ENCODE measurements at places on chromosomes 6 and 20.

DNA sequence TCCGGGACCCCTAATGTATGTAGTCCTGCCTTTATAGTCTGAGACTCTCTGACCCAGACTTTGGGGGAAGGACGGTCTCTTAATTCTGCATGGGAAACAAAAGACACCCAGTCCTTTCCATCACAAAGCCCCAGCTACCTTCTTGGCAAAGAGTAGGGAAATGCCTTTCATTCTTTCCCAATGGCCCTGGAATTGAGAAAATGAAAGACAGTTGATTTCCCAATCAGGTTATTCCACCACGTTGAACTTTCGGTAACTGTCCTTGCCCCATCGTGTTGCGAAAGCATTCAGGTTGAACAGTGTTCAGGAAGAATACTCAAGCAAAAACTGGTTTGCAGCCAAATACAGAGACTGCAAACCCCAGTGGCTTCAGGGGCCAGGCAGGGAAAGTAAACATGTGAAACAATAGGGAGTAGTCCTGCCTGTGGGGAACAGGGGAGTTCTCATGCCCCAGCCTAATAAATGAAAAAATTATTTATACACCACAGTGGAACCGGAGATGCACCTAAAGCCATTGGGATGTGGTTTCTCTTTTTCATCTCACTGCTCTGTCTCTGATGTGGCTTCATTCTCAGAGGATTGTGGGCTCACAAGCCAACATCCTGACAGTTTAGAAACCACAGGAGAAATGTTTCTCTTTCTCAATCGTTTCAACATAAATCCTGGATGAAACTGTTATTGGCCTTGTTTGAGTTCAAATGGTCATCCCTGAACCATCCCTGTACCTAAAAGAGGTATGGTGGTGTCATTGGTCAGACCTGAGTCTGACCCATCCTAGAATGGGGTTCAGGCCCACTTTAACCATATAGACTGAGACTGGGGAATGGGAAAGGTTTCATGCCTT lies 44.2 kb upstream of the SLC9A8 start:
- DNase-seq, result no peak

- DNase-seq, result no peak
Measured at GRCh38 chr6:34867484-34867883, 20.4 kb downstream of the TAF11 start.

DNA sequence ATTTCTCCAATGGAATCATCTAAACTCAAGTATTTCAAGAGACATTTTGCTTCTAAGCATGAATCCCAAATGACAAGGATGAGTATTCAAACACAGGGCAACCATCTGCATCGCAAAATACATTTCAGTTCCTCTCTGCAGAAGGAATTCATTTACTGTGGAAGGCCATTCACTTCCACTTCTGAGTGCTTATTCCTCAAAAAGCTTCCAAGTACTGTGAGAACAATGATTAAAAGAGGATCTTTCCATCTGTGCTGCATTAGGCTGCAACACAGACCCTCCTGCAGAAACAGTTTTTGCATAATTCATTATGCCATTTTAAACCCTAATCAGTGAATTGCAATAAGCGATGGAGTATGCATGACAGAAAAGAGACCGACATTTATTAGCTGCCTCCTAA lies 52.5 kb downstream of the ARHGAP18 start:
- DNase-seq, result no peak

DNA sequence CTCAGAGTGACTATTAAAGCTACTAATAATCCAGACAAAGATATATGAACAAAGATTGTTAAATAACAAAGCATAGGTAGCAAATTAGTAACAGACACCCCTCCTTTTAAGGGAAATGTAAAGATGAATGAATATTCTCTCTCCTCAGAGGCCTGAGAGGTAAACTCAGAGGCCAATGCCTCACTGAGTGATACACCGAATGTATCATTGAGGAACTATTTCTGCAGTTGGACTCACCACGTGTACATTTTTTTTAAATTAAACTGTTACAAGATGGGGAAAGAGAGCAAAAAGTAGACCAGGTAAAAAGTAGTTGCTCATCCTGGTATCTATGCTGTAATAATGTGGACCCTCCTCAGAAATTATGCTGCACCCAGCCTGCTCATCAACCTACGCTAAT lies 72.3 kb upstream of the IPCEF1 start:
- DNase-seq, result peak; percentile 5

DNA sequence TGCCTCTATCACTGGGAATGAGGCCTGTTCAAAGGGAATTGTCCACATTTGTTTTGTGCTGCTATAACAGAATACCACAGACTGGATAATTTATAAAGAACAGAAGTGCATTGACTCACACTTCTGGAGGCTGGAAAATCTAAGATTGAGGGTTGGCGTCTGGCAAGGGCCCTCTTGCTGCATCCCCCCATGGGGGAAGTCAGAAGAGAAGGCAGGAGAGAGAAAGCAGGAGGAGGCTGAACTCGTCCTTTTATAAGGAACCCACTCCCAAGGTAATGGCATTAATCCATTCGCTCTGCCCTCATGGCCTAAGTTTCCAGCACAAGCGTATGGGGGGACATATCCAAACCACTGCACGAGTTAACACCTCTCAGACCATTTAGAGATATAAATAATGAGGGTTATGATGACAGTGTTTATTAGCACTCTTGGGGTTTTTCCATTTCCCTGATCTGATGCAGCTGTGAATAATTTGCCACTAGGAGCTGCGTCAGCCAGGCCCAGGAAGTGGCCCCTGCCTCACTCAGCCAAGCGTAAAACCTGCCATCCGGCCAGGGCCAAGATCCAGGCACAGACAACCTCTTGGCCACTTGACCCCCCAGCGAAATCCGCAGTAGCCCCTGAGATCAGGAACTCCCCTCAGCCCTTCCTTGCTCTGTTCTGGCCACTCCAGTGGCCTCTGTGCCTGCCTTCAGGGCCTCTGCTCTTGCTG lies 14.2 kb upstream of the SLCO4A1 start:
- peak; percentile 32 for DNase-seq

GRCh38 chr6:130259140-130259539 lies 36.4 kb upstream of the SAMD3 start:
- DNase-seq, result no peak

DNA sequence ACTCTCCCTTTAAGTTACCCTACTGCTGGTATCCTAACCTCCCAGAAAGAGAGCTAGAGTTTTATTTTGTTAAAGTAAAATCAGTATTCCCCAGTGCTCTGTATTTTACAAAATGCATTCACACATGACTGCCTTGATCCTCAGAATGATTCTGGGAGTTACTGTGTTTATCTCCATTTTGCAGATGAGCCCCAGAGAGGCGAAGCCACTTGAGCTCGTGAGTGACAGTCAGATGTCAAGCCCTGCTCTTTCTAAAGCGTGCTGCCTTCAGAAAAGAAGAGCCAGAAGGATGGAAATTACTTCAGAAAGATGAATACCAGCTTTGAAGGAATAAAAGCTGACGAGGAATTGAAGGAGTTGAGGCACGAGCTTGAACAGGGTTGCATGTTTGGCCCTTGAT lies 14.1 kb upstream of the OSER1 start:
- DNase-seq, result no peak

GRCh38 chr20:41437836-41438235 lies 71.2 kb upstream of the EMILIN3 start:
- DNase-seq, result no peak

GRCh38 chr20:58710481-58711265 lies 18.1 kb downstream of the NPEPL1 start:
- no peak for DNase-seq

DNA sequence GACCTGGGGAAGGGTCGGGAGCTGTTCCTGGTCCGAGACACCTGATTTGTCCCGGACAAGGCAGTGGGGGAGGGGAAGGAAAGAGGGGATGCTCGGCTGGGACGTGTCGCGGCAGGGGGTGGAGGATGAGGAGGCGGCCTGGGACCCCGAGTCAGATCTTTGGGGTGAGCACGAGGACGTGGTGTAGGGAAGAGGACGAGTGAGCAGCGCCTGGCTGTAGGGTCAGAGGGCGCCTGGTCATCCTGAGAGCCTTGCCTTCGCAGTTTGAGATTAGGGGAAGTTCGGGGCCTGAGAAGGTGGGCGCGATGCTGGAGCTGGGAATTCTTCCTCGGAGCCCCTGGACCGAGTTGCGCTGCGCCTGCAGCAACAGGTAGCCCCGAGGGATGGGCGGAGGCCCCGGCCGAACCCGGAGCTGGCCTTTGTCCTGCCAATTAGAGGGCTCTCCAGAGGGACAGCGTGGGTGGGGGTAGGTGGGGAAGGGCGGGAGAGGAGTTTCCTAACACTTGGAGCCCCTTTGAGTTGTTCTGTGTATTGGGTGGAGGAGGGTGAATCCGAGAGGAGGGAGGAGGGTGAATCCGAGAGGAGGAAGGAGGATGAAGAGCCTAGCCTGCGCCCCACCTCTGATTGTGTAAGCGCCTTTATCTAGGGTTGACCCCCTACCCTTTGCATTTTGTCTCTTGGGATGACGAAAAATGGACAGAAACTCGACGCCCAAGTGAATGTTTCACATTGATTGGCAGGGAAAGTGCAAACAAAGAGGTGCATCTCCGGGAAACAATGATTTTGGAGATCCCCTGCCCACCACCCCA lies 72.0 kb downstream of the SOX4 start:
- no peak for DNase-seq

DNA sequence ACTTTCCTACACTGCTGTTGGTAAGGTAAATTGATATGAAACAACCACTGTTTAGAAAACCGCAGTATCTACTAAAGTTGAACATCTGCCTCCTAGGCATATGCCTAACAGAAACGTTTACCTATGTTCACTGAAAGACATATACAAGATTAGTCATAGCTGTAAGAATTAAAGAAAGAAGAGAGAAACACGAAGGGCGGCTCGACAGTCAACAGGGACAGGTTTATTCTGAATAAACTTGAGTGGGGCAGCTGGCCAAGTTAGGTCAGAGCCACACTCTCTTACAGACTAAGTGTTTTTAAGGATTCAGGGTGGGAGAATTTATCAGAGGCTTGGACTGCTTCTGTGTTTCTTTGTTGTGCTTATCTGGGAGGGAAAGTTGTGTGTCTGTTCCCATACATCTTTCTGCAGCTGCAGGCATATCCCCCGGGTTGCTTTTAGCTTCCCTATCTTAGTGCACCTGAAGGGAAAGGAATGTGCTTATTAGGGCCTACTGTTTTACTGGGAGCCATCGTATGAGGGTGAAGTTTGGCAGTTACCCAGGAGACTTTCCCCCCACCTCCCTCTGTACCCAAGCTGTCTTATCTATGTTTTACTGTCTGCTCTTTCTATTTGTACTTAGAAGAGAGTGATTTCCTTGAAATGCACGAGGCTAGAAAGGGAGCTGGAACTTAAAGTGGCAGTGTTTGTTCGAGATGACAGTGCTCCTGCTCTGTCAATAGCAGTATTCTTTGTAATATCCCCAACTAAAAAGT lies 20.4 kb downstream of the PROCR start:
- DNase-seq, result no peak

GRCh38 chr6:135195041-135195440 lies 13.9 kb downstream of the MYB start:
- no peak for DNase-seq

DNA sequence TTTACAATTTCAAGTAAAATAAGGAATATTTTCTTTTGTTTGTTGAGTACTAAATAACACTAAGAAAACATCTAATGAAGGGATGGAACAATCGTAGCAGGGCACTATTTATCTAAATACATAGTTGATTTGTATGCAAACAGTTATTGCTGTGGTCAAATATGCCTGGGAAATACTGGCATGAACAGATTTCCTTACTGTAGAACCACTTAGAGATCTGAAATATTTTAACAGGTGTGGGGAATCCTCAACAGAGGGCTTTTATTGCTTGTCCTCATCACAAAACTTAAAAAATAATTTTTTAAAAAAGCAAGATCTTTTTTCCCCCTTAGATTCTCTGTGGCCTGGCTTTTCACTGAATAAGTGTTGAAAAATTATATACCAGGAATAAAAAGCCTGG lies 233.0 kb upstream of the FAM83B start:
- DNase-seq, result no peak

DNA sequence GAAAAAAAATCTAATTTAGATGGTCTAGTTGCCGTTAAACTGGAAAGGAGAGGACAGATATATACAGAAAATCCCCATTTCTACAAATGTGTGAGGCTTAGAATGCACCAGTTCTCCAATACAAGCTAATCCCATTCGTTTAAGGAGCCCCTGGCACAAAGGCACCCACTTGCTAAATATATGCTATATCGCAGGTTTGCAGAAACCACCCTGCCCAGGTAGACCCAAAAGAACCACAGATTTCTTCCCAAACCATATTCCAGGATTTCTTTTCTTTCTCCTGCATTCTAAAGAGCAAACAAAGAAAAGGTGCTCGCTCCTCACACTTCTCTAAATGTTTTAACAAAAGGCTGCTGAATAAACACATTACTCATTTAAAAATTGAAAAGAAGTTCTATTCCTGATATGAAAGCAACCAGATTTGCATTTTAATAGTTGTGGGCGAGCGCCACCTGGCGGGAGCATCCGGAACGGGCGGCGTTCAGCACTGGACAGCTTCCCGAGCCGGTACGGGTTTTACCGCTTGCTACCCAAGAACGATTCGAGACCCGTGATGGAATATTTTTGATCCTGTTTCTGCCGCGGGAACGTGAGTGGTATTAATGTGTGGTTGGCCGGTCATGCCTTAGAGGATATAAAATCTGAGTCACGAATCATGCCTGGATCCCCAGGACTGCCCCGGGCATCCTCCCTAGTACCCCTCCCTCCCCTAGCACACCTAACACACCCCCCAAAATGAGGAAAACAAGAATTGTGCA lies 2.1 kb downstream of the PTPRT start:
- DNase-seq, result peak; percentile 68

- no peak for DNase-seq
Measured at GRCh38 chr6:64249115-64249514, 613.5 kb downstream of the PHF3 start.

GRCh38 chr6:166728884-166729530 lies 102.0 kb upstream of the RPS6KA2 start:
- no peak for DNase-seq

DNA sequence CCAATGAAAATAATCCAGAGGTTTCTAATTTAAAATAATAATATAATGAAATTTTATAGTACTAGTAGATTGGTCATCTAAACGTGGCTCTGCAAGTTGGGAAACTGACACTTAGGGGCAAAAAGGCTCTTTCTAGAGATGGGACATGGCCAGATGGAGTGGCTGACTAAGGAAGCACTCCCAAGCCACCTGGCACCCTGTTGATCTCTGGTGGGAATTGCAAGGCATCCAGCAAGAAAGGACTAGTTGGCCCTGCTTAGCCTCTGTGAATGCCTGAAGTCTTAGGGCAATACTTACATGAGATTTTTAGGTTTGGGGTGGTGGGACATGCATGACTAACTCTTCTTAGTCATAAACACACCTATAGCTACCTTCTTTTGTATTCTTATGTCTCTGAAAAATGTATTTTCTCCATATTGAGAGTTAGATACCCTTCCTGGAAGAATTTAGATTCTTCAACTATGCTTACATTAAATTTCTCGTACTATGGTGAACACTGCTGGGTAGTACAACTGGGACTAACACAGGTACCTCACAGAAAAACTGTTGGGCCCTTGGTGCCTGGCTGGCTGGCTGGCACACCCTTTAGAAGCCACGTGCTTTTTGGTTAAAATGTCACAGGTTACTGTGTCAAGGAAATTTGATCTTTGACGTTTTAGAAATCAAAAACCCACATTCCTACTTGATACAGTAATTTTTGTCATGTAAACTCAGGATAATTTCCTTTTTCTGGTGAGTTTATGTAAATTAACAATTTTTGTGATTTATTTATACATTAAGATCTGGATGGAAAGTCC lies 25.0 kb upstream of the SH3BGRL2 start:
- no peak for DNase-seq

- no peak for DNase-seq
Measured at GRCh38 chr6:56440551-56440981, 193.2 kb upstream of the COL21A1 start.

All from RKO (cell line).